Uterus (tissue), 4 donors: ENCODE measurements at places on chromosomes 16 and 17.

- no peak for DNase-seq
Observed at GRCh38 chr16:1915732-1916639, 2.2 kb downstream of the HS3ST6 start.

DNA sequence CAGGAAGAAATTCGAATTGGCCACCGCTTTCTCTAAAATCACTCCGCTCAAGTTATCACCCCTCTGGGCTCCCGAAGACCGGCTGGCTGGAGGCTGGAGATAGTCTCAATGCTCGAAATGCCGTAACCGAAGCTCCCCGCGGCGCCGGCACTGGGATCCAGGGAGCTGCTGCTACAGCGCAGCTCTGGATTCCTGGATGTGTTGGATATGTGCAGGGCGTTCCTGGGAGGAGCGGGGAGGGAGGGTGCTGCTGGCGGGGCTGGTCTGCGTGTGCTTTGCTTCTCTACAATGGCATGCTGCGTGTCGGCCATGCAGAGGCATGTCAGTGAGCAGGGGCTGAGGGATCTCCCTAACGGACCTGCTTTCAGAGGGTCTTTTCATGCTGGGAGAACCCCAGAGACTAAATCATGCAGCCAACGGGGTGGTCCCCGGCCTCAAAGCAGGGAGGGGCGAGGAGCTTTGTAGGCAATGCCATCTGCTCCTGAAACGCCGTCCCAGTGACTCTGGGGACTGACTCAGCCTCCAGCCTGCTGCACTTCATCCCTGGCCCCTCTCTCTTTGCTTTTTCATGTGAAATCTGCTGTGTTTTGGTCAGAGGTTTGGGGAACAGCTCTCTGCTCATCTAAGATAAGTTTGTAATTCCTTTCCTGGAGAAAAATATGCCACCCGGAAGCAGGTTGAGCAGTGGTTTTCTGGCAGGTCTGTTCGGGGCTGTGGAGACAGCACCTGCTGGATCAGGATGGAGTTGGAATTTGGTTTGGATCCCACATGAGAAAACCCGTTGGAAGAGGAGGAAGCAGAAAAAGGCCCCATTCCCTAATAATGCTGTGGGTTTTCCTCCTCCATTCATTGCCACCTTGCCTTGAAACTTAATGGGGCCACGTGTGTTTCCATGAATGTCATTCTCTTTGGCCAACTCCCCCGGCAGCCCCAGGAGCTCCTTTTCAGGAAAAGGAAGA is 311.4 kb downstream of the SEC14L1 start:
- DNase-seq, result peak; percentile 79

DNA sequence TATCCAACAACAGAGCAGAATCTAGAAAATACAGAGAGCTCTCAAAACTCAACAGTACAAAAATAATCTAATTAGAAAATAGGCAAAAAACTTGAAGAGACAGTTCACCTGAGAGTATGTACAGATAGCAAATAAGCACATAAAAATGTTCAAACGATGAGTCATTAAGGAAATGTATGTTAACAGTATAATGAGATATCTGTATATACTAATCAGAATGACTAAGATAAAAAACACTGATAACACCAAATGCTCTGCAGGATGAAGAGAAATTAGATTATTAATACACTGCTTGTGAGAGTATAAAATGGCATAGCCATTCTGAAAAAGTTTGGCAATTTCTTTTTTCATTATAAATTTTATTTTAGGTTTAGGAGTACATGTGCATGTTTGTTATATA is 1307.6 kb upstream of the GOT2 start:
- DNase-seq, result no peak

DNA sequence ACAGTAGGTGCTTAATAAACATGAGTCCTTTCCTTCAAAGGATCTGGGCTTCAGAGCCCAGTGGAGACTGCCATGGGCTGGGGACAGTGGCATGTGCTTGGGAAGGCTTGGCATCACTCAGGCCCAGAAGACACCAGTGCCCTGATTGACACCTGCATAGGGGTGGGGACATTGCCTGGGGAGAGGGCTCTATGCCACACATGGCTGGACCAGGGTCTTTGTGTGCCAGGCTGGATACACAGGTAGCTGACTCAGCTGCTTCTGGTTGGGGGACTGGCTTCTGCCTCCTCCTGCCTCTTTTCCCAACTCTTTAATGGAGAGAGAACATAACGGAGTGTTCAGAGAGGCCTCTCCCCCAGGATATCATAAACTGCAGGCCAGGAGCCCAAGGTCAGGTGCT is 93.1 kb upstream of the TMEM97 start:
- no peak for DNase-seq

GRCh38 chr17:82734987-82735866 is at the start of gene FN3K:
Gene FN3K, plus strand, starts transcription at chr17:82735615. Its CDS starts 22 bp downstream, at chr17:82735637.
- DNase-seq, result peak; percentile 68

GRCh38 chr17:33106525-33107165 is 115.0 kb downstream of the SPACA3 start:
- DNase-seq, result no peak

DNA sequence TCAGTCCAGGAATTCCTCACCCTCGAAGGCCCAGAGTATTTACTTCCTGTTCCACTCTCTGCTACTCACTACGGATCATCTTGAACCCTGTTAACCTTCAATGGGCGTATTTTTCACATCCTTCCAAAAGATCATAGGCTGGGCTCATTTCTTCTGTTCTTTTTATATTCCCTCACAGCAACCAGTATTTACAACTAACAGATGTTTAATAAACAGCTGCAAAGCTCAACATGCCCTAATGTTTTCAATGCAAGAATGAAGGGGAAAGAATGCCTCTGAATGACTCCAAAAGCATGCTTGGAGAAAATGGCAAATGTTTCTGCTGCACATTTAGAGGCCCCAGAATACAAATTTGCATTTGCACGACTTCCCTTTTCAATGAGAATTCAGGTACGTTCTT is 174.9 kb downstream of the ZFHX3 start:
- DNase-seq, result no peak

DNA sequence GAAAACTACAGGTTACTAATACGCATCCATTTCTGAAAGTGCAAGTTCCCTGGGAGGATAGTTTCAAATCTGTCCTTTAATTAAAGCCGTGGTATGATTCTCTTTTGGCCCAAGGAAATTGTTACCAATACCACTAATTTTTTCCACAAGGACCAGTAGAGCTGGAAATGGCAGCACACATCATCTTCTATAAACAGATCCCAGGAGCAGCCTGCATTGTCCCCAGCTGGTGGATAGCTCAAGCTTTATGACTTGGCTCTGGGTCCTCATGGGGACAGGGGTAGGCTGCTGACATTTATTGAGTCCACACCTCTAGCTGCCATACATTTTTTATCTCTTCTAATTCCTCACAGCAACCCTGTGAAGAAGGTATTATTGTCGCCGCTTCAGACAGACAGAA is 35.8 kb upstream of the BHLHA9 start:
- no peak for DNase-seq

- no peak for DNase-seq
Observed at GRCh38 chr17:7238420-7239090, 702 bp downstream of the PHF23 start.

- DNase-seq, result no peak
Observed at GRCh38 chr17:41013181-41013580, 4.3 kb upstream of the KRTAP3-1 start.

DNA sequence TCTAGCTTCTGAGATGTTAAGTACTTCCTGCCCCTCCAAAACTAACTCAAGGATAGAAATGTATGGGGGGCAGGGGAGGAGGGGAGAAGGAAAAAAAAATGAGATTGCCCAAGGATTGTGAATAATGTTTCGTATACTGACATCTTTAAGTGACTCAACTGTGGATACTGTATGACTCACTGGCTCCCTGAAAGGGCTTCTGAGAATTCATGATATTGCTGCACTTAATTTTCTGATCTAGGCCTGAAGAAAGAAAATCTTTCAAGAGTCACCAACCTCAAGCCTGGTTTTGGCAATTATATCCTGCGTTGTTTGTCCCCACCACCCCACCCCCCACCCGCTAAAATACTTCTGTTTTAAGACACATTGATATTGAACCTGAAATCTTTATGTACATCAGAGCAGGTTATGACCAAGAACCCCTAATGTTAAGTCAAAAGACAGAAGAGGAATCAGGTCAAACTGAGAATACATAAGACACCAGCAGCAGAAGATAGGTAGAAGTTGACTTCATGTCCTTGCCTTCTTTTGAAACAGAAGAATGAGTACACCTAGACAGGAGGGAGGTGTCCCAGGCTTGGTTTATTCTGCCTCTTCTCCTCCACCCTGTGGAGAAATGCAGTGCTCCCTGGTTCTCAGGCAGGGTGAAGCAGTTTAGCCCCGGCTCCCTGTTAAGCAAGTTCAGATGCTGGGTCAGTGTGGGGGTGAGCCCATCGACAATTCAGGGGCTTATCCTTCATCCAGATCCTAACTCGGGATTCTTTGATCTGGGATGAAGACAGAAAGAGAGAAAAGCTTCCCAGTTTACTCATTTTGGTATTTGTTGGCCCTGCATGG is 3.3 kb upstream of the FBXL20 start:
- no peak for DNase-seq

DNA sequence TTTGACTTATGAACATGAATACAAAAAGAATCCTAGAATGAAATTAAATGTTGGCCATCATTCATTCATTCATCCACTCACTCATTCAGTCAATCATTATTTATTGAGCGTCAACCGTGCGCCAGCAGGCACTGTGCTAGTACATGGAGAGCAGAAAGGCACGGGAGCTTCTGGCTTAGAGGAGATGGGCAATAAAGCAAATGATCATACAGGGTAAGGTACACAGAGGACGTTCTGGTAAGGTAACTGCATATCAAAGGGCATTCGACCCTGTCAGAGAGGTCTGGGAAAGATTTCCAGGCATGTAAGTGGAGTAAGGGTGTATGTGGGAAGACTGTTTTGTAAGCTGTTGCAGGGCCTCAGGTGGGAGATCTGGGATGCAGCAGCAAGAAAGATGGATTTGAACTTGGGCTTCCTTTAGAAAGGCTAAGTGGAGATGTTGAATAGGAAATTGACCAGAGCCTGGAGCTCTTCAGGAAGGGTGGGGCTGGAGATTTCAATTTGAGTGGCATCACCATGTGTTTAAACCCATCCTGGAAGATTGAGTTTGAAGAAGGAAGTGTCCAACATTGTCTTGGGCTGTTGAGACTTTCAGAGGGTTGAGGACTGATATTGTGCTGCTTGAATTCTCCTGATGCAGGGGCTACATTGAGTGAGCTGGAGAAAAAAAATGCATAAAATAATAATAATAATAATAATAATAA is 2.8 kb upstream of the MSI2 start:
- no peak for DNase-seq

DNA sequence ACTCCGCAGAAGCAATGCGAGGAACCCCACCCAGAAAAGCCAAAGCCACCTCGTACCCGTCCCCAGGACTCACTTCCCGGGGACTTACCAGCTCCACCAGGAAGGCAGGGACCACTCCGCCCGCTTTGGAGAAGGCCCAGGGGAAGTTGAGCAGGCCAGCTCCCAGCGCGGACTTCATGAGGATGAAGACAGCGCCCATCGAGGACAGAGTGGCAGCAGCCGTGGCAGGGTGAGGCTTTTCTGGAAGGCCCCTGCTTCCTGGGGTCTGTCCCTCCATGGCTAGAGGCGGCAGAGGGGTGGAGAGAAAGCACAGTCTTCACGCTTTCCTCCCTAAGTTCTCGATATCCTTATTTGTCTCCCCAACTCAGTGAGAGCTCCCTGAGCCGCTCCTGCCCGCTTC is 714 bp downstream of the SLC38A8 start:
- no peak for DNase-seq

- no peak for DNase-seq
Observed at GRCh38 chr16:58047557-58048348, 22.2 kb downstream of the MMP15 start.

GRCh38 chr16:11276143-11276895 is at the start of gene PRM2:
Gene PRM2, minus strand, starts transcription at chr16:11276480. Its CDS starts 110 bp downstream, at chr16:11276370.
- no peak for DNase-seq

GRCh38 chr16:85614338-85615013 is 1.4 kb downstream of the GSE1 start:
- no peak for DNase-seq

DNA sequence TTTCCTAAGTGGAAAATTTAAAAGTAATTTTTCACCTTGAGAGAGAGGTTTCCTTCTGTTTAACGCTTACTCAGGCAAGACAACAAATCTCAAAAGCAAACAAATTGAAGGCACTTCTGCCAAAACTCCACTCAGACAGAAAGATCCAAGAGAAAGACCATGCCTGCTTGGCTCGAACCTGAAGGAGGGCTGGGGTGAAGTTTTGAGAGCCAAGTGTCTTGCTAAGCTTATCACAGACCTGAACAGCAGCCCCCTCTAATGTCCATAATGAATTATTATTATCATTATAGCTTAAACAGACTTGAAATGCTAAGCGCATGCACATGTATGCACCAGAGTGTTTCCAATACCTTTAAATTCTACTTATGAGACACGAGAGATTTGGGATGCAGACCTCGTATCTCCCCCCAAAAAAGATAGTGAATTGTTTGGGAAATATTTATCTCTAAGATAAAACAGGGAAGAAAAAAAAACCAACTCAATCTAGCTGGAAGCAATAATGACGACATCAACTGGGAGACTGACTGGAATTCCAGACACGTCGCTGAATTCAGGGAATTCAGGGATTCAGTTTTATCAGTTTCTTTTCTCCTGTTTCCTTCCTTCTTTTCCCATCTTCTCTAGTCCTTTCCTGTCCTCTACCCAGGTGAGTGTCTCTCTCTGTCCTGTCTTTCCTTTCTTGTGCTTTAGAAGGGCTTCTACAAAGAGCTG is 473.2 kb downstream of the RBFOX1 start:
- DNase-seq, result no peak

DNA sequence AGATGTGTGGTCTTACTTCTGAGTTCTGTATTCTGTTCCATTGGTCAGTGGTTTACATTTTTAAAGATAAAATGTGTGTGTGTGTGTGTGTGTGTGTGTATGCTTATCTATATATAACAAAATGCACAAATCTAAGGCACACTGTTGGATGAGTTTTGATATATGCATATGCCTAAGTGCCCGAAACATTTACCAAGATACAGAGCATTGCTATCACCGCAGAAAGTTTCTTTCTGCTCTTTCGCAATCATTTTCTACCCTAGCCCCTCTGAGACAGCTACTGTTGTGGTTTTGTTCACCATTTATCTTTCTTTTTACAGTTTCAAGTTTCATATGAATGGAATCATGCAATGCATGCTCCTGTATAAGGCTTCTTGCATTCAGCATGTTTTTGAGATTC is 97.0 kb downstream of the MRTFB start:
- DNase-seq, result no peak

GRCh38 chr17:33493566-33493965 is 200.5 kb upstream of the ASIC2 start:
- no peak for DNase-seq

DNA sequence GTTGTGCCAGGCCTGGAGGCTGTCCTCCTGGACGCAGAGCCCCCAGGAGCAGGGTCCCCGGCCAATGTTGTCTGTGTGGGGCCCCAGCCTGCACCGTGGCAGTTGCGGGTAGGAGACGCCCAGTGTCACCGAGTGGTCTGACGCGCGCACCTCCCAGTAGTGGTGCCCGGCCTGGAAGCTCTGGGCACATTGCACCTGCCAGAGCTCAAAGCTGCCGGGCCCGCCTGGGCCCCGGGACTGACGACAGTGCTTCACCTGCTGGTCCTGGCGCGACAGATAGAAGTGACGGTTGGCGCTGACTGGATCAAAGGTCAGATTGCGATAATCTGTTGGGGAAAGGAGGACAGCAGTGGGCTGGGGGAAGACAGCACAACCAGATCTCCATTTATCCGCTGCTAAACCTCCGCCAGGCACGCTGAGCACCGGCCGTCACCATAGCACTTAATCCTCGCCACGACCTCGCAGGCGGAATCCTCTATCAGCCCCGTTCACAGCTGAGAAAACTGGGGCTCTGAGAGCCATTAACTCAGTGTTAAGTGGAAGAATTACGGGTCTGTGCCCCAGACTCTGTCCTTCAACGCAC is 5.6 kb downstream of the TRIM65 start:
- DNase-seq, result no peak

GRCh38 chr16:88407042-88407420 is 24.3 kb downstream of the ZNF469 start:
- DNase-seq, result no peak
